ENCODE measurements at places on chromosomes 2 and 18. TPM values are rescaled to one million over a fixed set of nuclear protein-coding genes. Genes with fewer than 3 reads are reported as not detected.

- DNase-seq, result no peak
Observed at GRCh38 chr2:79083597-79084251, 4.1 kb downstream of the REG1B start.

DNA sequence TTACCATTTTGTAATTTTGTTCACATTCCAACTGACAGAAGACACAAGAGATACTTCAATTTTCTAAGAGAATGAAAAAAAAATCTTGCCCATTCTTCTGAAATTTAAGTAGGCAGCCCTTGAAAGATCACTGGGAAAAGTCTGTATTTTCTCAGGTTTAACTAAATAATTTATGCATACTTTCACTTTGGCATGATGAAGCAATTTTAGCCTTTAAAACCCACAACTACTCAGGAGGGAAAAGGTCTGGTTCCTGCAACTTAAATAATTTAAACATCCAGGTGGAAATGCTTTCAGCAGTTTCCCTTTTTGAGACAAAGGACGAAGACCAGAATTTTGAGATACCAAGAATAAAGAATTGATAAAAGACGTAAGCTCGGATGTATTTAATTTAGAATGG, 61.4 kb downstream of the ZEB2 start:
- DNase-seq, result no peak

The ATG16L1 gene
- 26.9 TPM for total RNA-seq

DNA sequence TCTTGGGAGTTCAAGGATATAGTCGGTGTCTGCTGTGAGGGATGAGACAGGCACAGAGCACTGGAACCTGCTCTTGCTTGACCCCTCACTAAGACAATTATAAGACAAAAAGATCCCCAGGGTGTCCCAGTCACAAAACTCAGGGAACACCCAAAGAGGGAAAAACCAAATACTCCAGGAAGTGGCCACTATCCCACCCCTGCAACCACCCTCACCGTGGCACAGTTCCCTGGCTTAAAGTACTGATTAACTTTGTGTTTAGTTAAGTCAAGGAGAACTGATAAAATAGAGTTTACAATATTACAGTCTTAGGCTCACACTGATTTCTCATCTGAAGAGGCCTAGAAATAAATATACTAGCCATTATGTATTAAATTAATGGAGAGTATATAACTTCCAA, 13.5 kb downstream of the IL36B start:
- DNase-seq, result no peak

The SCYGR4 gene
- total RNA-seq, result not detected

The UGT1A3 gene
- total RNA-seq, result not detected

The VWC2L gene
- not detected for total RNA-seq

- DNase-seq, result no peak
Observed at GRCh38 chr18:61466736-61467135, 133.5 kb downstream of the CDH20 start.

- no peak for DNase-seq
Observed at GRCh38 chr2:155842103-155842502, 490.4 kb downstream of the NR4A2 start.

DNA sequence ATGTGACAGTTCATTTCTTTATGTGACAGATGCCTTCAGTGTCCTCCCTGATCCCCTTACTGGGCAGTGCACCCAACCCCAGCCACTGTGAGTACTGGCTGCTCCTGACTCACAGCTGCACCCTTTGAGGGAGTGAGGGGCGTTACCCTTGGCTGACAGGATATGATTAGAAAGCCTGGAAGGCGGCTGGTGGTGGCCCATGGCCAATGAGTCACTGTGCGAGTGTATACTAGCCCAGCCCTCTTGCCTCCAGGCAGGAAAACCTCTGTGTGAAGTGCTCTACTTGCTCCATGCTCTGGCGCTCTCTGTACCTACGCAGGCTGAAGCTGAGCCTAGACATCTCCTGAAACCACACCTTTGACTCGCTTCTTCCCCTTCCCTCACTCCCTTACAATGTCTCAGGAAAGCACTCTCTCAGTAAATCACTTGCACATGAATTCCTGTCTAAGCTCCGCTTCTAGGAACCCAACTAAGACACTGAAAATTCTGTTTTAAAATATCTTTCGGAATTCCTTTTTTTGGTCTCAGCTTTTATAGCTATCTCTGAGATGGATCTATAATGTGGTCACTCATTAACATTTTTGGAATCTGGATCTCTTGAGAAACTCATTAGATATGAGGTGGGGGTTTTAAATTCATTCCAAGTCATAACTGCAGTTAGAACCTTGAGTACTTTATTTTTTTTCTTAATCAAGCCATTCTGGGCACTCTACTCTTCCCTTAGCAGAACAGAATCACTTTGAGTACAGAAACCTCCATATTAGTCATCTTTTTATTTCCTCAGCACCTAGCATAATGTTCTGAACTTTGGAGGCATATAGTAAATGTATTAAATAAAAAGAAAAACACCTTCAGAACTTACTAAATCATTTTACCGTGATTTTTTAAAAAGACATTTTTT, 25.3 kb upstream of the STAM2 start:
- DNase-seq, result peak; percentile 98

DNA sequence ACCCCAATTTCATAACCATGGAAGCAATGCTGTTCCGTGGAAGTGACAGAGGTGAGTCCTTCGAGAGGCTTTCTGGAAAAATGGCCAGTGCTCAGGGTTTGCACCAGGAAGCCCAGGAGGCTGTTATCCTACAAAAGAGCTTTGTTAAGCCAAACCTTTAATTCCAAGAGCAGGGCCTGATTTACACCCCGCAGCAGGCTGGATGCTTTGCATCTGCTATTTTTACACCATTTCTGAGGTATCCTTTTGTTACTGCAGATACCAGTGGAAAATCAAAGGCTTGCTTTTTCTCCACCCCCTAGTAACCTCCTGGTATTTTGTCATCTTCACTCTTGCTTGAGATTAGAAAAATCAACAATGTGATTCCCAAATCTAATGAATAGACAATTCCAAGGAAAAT, 380.6 kb downstream of the SOX11 start:
- DNase-seq, result no peak

DNA sequence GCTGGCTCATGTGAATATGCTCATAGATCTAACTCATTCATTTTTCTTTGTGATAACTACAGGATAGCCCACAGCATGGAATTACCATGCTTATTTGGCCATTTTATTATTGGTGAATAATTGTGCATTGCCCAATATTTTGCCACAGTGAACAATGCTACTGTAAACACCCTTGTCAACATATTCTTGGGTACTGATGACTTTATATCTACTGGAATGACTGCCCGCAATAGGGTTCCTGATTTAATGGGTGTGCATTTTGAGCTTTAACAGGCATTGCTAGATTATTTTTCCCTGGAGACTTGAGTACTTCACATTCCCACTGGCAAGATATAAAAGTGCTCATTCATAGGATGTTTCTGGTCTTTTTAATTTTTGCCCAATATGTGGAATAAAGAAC, 42.7 kb upstream of the EVA1A start:
- DNase-seq, result no peak

The EFR3B gene
- 0.90 TPM for total RNA-seq

DNA sequence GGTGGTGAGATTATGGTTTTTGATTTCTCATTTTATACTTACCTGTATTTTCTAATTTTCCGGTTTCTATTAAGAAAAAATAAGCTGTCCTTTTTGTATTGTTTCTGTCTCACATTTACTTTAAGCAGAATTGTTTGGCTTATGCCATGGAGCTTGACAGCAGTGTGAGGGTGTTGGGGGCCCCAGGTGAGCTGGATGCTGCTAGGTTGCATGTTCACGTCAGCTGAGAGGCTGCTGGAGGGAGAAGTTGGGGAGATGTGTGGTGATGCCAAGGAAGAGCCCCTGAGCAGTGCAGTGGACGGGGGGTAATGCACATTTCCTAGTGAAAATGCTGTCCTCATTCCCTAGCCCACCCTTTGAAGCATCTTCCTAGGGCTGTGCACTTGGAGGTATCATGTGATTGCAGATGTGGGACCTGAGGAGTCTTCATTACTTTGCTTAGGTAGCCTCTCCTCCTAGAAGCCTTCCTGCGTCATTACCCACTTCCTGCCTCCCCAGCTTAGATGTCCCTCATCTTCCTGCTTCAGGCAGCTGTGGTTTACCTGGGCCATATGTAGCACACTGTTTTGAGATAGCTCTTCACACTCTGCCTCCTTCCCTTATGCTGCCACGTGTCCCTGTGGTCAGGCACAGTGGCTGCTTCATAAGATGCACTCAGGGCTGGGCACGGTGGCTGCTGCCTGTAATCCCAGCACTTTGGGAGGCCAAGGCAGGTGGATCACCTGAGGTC, 16.2 kb downstream of the ATG16L1 start:
- no peak for DNase-seq

DNA sequence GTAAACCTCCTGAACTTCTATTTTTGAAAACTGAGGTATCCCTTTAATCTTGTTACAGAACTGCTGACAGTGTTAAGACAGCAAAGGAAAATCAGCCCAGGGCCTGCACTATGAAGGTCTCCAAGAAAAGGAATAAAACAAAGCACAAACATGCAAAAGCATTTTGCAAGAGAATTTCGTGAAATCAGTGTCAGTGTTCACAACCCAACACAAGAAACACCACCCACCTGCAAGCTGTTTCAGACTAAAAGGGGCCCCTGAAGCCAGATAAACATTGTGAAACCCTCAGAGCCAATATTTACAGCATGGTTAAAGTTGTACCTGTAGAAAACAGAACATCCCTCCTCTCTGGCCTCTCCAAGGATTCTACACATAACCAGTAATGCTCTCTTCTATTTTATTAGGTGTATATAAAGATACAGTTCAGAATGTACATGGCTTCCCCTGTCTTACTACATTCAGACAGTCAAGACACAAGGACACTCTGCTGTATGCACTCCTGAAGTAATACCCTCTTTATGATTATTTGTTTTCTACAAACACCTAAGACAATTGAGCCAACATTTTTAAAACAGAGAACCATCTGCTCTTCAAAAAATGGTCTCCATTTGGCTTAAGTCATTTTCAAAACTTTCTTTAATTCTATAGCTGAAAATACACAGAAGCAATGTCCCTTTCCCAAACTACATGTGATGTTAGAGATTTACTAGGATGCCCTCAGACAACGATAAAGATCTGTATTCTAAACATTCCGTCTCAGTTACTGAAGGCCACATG, 149.5 kb upstream of the ZFP36L2 start:
- no peak for DNase-seq

The ANKRD62 gene
- total RNA-seq, result not detected

DNA sequence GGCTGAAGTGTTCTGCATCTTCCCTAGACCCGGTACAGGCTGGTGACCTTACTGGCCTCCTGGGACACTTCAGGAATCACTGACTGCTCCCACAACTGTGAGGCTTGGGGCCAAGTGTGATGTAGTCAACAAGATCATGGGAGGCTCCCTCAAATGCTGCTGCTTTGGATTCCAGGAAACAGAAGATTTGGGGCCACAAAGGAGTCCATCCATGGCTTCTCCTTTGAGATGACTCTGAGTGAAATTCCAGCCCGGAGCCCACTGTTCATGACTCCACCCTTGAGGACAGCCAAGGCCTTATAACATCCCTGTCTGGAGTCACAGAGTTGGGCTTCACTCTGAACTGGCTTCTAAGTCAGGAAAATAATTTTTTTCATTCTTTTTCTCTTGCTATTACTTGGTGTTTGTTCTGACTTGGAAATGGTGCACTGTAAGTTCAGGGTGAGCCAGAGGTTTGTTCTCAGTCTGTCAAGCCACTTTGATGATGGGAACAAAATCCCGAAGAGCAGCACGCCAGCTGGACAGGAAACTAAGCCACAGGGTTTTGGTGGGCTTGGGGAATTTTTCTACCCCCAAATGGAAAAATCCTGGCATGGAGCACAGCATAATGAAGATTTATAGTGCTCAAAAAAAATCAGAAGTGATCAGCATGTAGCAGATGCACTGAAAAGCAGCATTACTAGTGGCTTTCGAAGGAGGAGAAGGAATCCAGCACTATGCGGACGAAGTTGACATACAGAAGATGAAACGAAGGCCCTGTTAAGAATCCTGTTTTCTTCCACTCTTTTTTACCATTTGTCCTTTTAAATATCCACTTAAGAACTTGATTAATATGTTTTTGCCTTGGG, 98.1 kb upstream of the ZFP36L2 start:
- DNase-seq, result no peak

The CGREF1 gene
- 0.28 TPM for total RNA-seq

DNA sequence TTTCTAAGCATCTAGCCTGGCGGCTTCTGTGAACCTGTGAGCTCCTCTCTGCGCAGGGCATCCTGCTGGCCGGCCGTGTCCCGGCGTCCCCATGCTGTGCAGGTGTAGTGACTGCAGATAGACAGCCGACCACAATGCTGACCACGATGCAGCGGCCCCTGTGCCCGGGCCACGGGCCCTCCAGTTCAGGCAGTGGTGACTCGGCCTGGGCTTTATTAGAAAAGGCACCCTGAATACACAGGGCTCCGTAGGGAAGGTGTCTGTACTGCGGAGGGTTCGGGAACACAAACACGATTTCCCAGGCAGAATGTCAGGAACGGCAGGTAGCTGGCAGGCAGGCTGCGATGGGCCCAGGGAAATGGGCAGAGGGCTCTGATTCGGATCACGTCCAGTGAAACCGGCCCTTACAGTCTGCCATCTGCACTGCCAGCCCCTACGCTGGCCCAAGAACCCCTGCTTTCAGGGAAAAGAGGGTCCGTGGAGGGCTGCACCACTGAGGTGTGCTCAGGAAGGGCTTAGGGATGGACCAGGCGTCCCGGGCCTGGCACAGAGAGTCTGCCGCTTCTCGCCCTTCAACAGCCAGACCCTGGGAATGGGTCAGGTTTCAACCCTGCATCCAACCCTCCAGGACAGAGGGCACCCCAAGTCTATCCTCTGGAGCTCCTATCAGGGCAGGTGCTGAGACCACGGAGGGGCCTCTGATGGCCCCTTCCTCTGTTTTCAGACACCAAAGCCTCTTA, 196.5 kb downstream of the HDAC4 start:
- no peak for DNase-seq

The GLI2 gene
- total RNA-seq, result 4.7 TPM

DNA sequence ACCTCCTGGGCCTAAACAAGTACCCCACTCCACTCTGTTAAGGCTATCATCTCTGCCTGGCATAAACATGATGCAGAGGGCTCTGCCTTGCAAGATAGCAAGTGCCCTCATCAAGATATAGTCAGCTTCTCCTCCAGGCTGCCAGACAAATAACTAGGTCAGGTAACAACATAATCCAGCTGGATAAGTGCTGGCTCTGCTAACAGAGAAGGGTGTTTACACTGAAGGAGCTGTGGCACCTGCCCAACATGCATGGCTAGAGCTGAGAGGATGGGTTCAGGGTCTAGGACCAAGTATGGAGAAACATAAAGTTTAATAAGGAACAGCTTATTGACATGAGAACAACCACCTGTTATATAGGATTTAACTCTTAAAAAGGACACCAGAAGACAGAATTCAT, 42.8 kb downstream of the DLGAP1 start:
- DNase-seq, result no peak

GRCh38 chr2:180695586-180696401, 284.6 kb upstream of the UBE2E3 start:
- DNase-seq, result no peak

DNA sequence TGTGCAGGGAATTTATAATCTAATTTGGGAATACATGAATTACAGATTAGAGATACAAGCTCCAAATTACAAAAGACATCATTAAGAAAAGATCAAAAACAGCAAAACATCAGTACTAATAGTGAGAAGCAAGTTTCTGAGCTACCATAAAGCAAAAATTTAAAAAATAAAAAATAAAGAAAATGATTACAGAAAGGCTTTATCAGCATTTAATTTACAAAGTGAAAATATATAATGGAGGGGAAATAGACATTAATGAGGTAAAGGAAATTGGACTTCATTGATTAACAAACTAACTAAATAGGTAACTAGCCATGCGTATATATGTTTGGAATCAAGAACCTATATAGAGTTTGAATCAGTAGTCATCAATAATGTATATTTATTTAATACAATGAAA, 712.9 kb upstream of the DDX18 start:
- no peak for DNase-seq

GRCh38 chr2:69695850-69696216, 46.1 kb upstream of the ANXA4 start:
- no peak for DNase-seq

The RAB27B gene
- 1.3 TPM for total RNA-seq

Data from IMR-90 (cell line).